ENCODE measurements at places on chromosomes 12 and 14.

- DNase-seq: peak; percentile 86
Observed at GRCh38 chr14:68598621-68599447, 194.0 kb downstream of the ZFP36L1 start.

DNA sequence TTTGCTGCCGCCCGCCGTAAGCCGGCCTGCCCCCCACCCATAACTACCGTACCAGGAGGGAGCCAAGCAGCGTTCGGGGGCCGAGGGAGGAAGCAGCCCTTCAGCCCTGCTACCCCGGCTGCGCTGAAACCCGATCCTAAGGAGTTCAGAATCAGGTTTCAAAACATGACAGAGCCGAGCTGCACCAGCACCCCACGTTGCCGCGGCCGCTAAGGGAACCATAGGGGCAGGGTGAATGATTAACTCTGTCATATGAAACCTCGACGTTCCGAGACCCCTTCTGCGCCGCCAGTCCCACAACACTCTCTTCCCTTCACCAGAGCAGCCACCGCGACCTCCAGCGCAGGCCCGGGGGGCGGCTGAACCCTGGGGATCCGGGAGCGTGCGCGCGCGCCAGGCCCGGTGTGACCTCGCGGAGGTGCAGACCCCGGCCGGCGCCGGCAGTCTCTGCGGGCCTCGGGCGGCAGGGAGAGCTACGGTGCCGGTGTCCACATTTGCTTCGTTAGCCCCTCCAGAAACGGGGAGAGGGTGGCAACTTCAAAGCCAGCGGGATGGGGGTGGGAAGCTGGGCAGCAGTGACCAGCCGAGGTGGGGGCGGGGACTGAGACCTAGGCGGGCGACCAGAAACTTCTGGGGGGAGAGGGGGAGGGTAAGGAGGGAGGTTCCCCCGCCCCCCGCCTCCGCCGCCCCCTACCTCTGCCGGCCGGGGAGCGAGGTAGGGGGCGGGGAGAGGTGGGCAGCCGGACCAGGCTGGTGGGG lies 1.6 kb downstream of the SIX4 start:
- peak; percentile 0 for DNase-seq

- DNase-seq: no peak
Observed at GRCh38 chr14:73237786-73238423, 599 bp downstream of the PAPLN start.

DNA sequence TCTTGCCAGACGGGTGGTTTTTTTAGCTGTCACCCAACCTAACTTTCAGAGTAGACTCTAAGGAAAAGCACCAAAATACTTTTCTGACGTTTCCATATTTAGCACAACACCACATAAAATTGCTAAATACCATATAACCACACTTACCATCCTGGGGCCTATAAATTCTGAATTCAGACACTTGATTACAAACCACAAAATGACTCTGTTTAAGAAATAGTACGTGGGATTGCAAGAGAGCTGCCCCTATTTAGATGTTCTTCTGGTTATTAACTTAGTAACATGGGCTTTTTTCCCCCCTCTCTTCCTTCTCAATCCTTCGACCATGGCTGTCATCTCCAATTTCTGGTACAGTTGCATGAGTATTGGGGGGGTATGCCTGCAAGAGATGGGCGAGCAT lies 287.7 kb downstream of the BMP4 start:
- DNase-seq: peak; percentile 32

DNA sequence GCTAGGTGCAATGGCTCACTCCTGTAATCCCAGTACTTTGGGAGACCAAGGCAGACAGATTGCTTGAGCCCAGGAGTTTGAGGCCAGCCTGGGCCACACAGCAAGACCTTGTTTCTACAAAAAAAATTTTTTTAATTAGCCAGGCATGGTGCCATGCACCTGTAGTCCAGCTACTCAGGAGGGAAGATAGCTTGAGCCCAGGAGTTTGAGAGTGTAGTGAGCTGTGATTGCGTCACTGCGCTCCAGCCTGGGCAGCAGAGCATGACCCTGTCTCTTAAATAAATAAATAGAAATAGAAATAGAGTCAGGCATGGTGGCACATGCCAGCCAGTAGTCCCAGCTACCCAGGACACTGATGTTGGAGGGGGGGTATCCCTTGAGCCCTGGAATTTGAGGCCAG lies 36.7 kb upstream of the CLIP1 start:
- DNase-seq: no peak

- peak; percentile 71 for DNase-seq
Observed at GRCh38 chr14:72463291-72463866, 430.5 kb downstream of the DPF3 start.

GRCh38 chr14:52175982-52176502 lies 91.5 kb upstream of the PTGDR start:
- DNase-seq: no peak

DNA sequence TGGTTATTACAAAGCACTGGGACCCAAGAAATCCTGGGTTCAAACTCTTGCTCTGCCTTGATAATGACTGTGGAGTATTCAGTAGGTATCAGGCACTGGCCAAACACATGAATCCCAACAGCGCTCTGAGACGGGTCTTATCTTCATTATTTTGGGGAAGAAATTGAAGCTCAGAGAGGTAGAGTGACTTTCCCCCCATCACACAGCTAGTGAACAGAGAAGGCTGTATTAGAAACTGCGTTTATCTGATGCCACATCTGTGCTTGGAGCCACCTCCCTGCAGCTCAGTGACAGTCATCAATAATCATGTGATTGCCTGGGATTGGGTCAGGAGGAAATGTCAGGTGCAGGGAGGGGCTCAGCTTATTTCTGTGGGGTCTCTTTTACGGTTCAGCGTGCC lies 225.4 kb upstream of the LHX5 start:
- DNase-seq: no peak
